ENCODE measurements at places on chromosomes 2 and 18.

DNA sequence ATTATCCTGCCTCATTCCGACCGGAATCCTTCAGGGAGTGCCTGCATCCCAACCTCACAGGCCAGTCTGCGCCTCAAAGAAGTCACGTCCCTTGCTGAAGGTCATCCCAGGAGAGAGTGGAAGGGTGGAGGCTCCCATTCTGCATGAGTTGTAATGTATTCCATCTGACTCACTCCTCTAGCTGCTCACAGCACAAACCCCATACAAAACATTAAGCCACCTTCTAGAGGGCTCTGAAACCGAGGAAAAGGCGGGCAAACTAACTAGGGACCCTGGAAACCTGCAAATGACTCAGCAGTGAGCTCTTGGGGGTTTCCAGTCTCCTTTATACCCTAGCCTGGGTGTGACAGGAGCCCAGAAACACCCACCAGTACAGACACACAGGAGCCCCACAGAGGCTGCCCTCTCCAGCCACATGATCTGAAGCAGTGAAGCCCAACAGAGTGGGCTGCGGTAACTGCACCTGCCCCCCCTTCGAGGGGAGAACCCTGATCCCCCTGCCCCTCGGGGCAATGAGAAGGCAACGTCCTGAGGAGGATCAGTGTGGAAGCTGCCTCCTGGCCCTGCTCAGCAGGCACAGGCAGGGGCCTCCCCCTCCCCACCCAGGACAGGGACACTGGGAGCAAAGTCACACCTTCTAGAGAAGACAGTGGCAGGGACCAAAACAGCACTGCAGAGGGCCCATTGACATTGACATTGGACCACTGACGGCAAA is 69.3 kb upstream of the SNTG2 start:
- ATAC-seq: no peak

- no peak for ATAC-seq
Measured at GRCh38 chr18:36427831-36428230, 130.3 kb downstream of the FHOD3 start.

GRCh38 chr18:58723810-58724602 is 52.7 kb downstream of the MALT1 start:
- no peak for ATAC-seq

- ATAC-seq: no peak
Measured at GRCh38 chr2:162972383-162972782, 133.8 kb upstream of the KCNH7 start.

GRCh38 chr2:217820904-217821303 is 181.9 kb downstream of the TNS1 start:
- ATAC-seq: no peak

GRCh38 chr2:38590053-38590452 is 12.7 kb downstream of the HNRNPLL start:
- peak; percentile 45 for ATAC-seq

DNA sequence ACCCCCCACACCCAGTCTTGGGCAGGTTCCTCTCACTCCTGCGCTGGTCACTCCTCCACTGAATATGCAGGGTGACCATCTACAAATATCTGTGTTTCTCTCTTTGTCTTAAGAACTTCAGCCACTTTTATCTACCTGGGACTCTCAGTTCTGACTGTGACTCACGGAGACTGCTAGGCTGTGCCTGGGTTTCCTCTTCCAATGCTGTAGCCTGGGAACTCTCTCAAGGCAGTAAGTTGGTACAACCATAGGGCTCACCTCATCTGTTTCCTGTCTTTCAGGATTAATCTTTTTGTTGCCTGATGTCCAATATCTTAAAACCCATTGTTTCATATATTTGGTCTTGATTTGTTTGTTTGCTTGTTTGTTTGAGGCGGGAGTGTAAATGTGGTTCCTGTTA is 47.2 kb upstream of the ZNF396 start:
- no peak for ATAC-seq

DNA sequence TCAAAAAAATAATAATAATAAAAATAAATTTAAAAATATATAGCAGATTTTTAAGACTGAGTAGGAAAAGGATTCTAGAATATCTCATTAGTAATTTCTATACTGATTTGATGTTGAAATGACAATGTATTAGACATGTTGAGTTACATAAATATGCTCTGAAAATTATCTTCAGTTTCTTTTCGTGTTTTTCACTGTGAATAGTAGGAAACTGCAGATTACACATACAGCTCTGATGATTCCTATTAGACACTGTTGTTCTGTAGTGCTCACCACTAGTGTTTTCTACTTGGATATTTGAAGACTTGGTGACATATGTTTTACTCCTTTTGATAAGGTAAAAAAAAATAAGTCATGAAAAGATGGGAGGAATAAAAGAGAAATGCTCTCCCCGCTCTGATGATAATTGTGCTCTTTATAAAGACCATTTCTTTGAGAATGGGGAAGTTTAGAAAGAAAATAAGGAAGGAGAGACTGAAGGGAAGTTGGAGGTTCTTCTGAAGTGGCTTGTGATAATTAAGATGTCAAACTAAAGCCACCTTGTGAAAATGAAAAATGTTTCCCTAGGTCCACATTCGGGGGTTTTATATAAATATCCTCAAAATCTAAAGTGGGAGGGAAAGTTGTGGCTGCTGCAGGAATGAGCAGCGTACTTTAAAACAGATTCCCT is 52.9 kb downstream of the SLC9A2 start:
- ATAC-seq: no peak

- no peak for ATAC-seq
Measured at GRCh38 chr18:7754258-7754657, 187.1 kb downstream of the PTPRM start.

Data from SK-N-SH treated with all-trans-retinoic acid at 6 μM for 48 hours (cell line).